ENCODE measurements at places on chromosomes 6 and 20.

DNA sequence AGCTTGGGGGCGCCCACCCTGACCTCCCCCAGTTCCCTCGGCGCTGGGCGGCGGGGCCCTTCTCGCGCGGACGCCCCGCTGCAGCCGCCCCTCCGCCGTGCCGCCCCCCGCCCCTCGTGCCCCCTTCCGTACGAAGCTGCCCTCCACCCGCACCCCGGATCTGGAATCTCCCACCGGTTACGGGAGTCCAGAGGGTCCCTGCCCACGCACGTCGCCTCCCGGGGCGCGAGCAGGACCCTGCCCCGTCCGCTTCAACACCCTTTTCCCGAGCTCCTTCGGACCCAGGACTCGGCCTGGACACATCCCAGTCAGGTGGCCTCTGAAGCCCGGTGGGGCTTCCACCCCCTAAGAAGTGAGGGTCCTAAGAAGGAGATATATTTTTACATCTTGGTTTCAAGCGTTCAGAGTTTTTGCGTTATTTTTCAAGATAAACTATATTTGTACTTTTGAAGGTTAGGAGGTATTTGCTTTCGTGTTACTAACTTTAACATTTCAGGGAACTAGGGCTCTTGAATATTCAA, 506 bp downstream of the ARFGAP1 start:
- no peak for DNase-seq

- no peak for DNase-seq
These were observed 30.9 kb upstream of the EDN3 start for GRCh38 chr20:59269411-59270025.

- DNase-seq = no peak
These were observed 40.6 kb upstream of the SAMD5 start for GRCh38 chr6:147467886-147468285.

GRCh38 chr6:161044335-161044734, 52.8 kb downstream of the MAP3K4 start:
- DNase-seq = no peak

DNA sequence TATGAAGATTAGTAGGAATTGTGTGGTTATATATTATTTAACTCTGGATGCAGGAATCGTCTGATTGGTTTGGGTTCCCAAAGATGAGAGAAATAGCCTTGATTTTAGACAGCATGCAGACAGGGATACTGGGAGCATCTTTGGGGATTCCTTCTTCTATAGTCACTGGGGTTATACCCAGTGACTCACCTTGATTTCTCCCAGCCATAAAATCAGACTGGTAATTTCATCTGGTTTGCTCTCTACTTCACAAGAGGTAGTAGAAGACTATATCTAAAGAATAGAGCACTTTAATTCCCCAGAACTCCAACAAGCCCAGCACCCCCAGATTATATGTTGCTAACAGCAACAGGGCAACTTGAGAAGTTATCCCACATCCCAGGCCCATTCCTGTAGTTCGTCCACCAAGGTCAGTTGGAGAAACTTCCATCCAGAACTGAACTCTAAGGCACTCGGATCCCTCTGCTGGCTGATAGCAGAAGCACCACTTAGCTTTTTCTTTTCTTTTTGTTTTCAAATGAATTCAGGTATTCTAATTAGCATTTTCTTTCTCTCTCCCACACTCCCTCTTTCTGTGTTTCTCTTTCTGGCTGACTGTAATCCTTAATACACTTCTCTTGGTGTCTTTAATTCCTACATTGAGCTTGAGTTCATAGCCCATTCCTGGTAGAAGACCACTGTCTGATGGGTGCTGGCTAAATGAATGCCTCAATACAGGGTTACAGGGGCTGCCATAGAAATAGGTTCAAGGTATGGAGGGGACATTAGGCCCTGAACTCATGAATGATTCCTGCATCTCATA, 20.4 kb upstream of the EFHC1 start:
- peak; percentile 63 for DNase-seq

Measured in fibroblast of upper back skin (primary cell).